ENCODE measurements at places on chromosomes 13 and 19.

- no peak for DNase-seq
These were observed 16.3 kb downstream of the KBTBD7 start for GRCh38 chr13:41178040-41178439.

DNA sequence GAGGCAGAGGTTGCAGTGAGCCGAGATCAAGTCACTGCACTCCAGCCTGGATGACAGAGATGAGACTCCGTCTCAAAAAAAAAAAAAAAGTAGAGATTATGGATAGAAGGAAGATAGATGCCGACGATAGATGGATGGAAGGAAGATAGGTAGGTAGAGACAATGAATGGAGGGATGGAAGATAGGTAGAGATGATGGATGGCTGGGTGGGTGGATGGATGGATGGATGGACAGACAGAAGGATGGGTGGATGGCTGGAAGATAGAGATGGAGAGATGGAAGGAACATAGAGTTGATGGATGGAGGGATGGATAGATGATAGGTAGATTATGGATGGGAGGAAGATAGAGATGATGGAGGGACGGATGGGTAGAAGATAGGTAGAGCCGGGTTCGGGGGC, 18.5 kb upstream of the USE1 start:
- DNase-seq = no peak

DNA sequence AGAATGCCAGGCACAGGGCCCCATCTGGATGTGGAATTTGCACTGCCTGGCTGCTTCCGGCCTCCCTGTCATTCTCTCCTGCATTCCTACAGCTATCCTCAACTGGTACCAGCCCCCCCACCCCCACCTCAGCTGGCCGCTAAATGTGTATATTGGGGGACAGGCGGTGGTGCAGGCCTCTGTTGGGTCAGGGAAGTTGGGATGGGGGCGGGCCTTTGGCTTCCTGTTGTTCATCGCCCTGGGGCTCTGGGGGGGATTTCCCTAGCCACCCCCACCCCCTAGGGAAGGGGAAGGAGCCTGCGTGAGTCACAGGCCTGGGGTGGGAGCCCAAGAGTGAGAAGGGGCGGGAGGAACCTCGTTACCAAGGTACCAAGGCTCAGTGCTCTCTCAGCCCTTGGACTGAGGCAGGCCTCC, 10.6 kb downstream of the POU2F2 start:
- DNase-seq = no peak

DNA sequence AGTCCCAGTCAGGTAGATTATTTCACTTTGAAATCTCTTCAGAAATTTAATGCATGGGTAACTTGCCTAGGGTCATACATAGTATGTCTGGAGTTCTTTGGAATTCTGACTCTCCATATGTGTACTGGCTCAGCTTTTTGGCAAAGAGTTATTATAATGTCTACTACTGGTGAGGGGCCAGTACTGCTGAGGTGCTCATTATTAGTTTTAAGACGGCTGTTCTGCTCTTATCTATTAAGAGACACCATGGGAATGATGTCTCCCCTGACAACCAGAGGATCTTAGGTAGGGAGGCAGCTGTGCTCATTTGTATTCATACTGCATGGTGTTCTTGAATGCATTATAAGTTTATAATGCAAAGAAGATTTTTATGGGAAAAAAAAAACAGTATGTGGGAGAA, 184.1 kb downstream of the RGCC start:
- DNase-seq = no peak

GRCh38 chr13:49304763-49305700, 57.3 kb downstream of the CDADC1 start:
- no peak for DNase-seq

DNA sequence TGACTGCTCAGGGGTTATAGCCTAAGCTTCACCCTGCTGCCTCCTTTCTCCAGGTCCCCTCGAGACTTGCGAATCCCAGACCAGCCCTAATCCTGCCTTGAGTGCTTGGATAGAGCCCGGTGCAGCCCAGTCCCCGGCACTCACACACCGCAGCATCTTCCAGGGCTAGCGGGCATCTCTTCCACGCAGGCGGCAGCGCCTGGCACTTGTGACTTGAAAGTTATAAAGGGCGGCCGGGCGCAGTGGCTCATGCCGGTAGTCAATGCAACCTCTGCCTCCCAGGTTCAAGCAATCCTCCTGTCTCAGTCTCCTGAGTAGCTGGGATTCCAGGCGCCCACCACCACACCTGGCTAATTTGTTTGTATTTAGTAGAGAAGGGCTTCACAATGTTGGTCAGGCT, 1.9 kb downstream of the WDR18 start:
- no peak for DNase-seq

- no peak for DNase-seq
These were observed 48.4 kb downstream of the AKAP11 start for GRCh38 chr13:42320375-42320787.

DNA sequence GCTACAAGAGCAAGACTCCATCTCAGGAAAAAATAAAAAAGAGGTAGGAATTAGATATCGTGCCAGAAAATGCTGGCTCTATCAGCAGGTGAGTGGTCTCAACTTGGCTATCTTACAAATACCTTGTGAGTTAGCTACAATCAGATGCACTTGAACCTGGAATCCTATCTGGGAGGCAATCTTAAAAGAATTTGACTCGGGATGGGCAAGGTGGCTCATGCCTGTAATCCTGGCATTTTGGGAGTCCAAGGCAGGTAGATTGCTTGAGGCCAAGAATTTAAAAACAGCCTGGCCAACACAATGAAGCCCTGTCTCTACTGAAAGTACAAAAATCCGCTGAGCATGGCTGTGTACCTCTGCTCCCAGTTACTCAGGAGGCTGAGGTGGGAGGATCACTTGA, 29.4 kb downstream of the NLRP2 start:
- DNase-seq = no peak

DNA sequence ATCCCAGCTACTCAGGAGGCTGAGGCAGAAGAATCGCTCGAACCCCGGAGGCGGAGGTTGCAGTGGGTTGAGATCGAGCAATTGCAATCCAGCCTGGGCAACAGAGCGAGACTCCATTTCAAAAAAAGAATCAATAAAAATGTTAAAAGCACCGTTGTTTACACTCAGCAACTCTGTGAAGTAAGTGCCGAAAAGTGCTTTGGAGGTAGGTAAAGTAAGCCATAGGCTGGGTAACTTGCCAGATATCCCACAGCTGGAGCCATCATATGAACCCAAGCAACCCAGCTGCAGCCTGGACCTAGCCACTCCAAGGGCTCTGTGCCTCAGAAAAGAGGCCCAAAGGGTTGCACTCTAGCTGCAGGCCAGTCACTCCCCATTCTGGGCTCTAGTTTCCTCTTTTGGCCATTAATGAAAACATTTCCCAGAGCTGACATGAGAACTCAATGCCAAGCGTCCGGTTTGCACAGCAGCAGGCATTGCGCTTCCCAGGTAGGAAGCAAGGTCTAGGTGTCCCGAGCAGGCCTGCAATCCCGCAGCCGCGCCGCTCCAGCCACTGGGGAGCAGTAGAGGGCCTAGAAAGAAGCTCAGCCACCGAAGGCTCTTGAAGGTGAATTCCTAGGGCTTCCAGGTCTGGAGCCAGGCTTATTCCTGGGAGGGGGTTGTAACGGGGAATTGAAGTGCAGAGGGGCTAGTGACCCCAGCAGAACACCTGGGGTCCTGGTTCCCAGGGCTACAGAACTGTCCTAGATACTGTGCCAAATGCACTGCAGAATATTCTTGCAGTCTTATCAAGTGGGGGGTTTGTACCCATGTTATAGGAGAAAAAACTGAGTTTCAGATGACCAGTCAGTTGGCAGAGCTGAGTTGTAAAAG, 4.1 kb upstream of the CD79A start:
- DNase-seq = no peak

GRCh38 chr13:113784645-113785024, 25.6 kb downstream of the TMEM255B start:
- DNase-seq = no peak

- no peak for DNase-seq
These were observed 15.4 kb upstream of the SIGLEC6 start for GRCh38 chr19:51546650-51547396.

- DNase-seq = no peak
These were observed 147.1 kb upstream of the IRS2 start for GRCh38 chr13:109933476-109933875.

- no peak for DNase-seq
These were observed 1.3 kb upstream of the SYCN start for GRCh38 chr19:39205449-39205764.

DNA sequence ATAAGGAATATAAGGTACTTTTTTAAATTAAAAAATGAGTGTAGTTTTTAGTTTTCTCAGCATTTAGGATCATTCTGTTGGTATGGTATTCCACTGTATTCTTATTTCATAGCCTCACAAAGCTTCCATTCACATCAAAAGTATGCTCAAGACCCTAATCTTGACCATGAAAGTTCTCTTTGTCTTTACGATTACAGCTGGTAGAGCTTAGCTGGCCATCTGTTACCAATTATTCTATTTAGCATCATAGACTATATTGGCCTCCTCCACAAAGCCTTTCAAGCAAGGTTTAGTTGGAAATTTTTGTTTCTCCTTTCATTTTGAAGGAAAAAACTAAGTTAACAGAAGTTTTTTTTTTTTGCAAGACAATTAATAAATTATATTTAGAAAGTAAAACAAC, 245.1 kb downstream of the KCTD12 start:
- DNase-seq = no peak

- no peak for DNase-seq
These were observed 8.7 kb upstream of the FBXW9 start for GRCh38 chr19:12705169-12705568.

- no peak for DNase-seq
These were observed 12.3 kb downstream of the ELSPBP1 start for GRCh38 chr19:48006762-48007161.

DNA sequence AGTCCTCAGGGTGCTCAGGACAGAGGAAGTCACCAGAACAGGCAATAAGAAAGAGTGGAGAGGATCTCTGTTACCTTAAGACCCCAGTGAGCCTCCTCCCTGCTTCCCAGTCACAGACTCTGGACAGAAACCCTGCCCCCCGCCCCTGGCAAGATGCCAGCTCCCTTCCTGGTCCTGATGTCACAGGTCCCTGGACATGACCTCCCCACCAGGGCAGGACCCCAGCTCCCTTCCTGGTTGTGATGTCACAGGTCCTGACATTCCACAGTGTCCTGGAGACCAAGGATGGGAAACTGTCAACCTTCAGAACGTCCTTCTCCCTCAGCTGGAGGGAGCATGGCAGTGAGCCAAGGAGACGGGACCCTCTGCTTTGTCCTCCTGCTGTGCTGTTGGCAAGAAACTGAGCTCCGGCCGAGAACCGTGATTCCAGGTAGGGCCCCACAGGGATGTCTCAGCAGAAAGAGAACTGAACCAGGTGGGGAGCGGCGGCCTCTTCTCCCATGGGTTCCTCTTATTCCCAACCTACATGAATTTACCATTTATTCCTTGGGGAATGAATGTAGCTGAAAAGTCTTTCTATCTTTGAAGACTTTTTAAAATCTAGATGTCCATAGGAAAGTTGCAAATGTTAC, at the start of gene SPACA7:
TSS of gene SPACA7 (plus strand) at position 306 of the 632 bp plus-strand sequence. CDS start at position 337, 31 bp downstream.
- DNase-seq = no peak

DNA sequence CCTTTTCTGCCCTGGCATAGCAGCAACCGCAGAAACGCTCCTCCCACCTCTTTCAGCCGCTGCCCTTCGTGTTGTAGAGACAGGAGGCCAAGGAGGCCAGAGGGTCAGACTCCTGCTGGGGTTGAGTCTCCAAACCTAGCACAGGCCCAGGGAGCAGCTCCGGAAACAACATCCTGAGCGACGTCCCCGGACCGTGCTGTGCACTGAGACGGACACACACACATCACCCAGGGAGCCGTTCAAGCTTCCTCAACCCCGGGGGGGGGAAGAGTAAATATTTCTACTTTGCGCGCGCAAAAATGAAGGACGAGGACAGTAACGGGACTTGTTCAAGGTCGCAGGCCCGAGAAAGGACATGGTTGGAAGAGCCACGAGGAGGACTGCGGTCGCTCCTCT, 657 bp downstream of the ZNF550 start:
- no peak for DNase-seq

DNA sequence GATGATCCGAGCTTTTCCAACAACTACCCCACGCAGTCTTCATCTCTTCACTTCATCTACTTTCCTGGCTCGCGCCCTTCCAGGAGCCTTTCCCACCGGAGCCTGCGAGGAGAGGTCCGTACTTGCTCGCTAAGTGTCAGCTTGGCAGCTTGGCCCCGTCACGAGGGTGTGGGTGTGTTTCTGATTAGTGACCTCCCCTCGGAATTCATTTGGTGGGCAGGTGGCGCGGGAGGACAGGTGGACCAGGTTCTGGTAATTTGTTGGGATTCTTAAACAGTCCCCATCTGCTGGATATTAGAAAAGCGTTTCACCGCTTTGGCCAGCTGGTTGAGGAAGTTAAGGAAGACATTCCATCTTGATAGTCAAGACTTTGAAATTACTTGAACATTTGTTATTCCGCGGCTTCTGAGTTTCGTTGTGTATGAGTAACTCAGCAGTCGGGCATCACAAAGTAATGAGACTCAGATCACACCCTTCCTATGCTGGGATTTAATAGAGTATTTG, 515 bp downstream of the UFM1 start:
- no peak for DNase-seq

DNA sequence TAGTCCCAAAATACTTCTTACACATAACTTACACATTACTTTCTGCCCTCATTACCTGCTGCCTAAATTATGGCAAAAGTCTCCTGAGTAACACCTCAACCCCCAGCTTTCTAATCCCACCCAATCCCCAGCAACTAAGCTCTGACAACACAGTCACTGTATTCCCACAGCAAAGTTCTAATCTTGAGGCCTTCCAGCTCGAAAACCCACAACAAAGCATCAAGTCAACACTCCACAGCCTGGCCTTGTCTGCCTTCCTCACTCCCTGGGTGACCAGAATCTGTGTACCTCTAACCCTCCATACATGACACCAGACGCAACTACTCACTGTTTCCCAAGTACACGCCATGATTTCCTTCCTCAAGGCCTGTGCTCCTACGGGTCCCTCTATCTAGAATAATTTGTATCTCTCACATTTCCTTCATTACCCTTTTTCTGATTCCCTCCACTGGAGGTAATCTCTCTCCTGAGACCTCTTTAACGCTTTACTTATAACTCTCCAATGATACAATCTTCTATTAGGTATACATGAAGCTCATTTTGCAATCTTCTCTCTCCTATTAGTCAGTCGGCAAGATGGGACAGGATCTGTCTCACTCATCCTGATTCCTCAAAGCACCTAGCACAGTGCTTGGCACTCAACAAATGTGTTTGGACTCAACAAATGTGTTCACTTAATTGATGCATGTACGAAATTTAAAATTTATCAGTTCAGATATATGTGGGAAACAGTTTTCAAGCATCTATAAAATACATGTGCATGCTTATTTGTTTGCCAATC, 87.6 kb upstream of the DOCK9 start:
- no peak for DNase-seq

Data from right renal cortex interstitium (tissue), 3 donors.